ENCODE measurements at places on chromosomes 7 and 10.

- DNase-seq = no peak
These were observed 73.7 kb upstream of the ABCB5 start for GRCh38 chr7:20541608-20542349.

DNA sequence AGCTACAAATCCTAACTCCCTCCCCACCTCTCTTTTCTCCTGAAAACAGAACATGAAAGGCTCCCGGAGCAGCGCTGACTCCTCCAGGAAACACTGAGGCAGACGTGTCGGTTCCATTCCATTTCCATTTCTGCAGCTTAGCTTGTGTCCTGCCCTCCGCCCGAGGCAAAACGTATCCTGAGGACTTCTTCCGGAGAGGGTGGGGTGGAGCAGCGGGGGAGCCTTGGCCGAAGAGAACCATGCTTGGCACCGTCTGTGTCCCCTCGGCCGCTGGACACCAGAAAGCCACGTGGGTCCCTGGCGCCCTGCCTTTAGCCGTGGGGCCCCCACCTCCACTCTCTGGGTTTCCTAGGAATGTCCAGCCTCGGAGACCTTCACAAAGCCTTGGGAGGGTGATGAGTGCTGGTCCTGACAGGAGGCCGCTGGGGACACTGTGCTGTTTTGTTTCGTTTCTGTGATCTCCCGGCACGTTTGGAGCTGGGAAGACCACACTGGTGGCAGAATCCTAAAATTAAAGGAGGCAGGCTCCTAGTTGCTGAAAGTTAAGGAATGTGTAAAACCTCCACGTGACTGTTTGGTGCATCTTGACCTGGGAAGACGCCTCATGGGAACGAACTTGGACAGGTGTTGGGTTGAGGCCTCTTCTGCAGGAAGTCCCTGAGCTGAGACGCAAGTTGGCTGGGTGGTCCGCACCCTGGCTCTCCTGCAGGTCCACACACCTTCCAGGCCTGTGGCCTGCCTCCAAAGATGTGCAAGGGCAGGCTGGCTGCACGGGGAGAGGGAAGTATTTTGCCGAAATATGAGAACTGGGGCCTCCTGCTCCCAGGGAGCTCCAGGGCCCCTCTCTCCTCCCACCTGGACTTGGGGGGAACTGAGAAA, 30.4 kb downstream of the PFKFB3 start:
- DNase-seq = no peak

DNA sequence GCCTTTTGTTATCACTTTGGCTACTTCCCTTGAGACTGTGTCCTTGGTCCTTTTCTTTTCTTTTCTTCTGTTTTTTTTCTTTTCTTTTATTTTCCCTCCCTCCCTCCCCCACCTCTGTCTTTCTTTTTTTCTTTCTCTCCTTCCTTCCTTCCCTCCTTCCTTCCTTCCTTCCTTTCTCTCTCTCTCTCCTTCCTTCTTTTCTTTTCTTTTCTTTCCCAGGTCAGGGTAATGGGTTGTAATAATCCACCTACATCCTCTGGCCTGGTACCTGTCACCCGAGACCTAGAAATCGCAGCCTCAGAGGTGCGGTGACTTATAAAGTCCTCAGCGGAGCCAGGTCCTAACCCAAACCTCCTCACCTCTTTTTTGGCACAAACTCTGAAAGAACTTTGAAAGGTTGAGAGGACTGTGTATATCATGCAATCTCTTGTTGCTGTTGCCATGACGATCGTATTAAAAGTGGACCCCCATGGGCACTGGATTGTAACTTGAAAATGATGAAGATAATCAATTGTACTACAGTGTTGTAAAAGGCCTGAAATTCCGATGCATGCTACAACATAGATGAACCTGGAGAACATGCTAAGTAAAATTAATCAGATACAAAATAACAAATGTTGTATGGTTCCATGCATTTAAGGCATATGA, 140.7 kb upstream of the AGK start:
- no peak for DNase-seq

GRCh38 chr10:46052057-46052790, 6.2 kb upstream of the MSMB start:
- no peak for DNase-seq

- no peak for DNase-seq
These were observed 6.0 kb downstream of the KIF5B start for GRCh38 chr10:32050177-32050576.

GRCh38 chr7:36071605-36072004, 81.4 kb upstream of the EEPD1 start:
- DNase-seq = no peak

- DNase-seq = no peak
These were observed 204.7 kb downstream of the SEMA3D start for GRCh38 chr7:84982199-84982598.

GRCh38 chr10:92897916-92898315, 49.6 kb downstream of the EXOC6 start:
- DNase-seq = no peak

GRCh38 chr7:46494028-46494427, 573.0 kb upstream of the IGFBP3 start:
- no peak for DNase-seq

- DNase-seq = no peak
These were observed 2.2 kb downstream of the GSAP start for GRCh38 chr7:77413861-77414424.

GRCh38 chr7:47556511-47557180, 25.3 kb downstream of the TNS3 start:
- DNase-seq = no peak

GRCh38 chr10:18527687-18528086, 123.7 kb downstream of the NSUN6 start:
- DNase-seq = no peak

- DNase-seq = no peak
These were observed 43.0 kb upstream of the HECTD2 start for GRCh38 chr10:91367127-91367531.

- DNase-seq = no peak
These were observed 99.4 kb upstream of the TMEM106B start for GRCh38 chr7:12111422-12112405.

- no peak for DNase-seq
These were observed 78.9 kb downstream of the MICALL2 start for GRCh38 chr7:1380231-1380815.

DNA sequence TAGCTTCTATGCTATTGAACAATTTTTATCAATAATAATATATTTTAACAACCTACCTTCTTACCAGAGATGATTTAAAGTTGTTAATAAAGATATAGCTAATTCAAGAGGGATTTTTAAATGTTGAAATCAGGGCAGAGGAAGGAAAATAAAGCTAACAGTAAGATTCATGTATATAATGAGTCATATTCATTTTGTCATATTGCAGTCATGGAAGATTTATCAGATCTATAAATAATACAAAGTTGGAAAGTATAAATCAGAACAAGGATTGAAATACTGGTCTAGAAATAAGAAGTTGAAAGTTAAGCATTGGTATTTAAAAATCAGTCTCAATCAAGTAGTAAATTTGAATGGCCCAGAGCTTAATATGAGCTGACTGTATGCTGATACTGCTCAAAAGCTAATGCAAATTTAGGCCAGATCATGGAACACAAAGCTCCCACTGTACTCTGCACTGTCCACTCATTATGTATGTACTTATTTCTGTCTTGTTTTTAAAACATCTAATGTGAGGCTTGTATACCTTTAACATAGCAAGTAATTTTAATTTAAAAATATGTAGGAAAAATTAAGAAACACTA, 196.9 kb downstream of the ZEB1 start:
- DNase-seq = no peak

DNA sequence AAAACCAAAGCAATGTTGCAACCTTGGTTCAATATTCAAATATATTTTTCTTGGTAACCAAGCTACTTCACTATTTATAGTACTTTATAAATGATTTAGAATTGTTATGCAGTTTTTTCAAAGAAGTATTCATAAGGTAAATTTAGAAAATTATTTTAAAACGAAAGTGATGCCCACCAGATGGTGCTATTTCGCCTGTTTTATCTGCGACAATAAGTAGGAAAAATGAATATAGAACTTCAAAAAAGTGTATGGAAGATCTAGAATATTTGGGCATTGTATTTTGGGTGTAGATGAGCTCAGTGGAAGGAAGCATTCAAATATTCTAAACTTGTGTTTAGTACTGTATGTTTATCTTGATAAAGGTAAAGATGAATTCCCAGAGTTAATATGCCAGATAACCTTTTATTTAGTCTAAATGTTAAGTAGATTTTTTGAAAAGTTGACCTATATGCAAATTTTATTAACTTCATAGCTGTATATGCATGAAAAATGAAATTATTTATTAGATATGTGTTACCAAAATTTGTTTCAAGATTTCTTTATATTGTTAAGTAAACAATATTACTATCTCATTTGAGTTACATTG, 93.2 kb downstream of the ADK start:
- DNase-seq = no peak

DNA sequence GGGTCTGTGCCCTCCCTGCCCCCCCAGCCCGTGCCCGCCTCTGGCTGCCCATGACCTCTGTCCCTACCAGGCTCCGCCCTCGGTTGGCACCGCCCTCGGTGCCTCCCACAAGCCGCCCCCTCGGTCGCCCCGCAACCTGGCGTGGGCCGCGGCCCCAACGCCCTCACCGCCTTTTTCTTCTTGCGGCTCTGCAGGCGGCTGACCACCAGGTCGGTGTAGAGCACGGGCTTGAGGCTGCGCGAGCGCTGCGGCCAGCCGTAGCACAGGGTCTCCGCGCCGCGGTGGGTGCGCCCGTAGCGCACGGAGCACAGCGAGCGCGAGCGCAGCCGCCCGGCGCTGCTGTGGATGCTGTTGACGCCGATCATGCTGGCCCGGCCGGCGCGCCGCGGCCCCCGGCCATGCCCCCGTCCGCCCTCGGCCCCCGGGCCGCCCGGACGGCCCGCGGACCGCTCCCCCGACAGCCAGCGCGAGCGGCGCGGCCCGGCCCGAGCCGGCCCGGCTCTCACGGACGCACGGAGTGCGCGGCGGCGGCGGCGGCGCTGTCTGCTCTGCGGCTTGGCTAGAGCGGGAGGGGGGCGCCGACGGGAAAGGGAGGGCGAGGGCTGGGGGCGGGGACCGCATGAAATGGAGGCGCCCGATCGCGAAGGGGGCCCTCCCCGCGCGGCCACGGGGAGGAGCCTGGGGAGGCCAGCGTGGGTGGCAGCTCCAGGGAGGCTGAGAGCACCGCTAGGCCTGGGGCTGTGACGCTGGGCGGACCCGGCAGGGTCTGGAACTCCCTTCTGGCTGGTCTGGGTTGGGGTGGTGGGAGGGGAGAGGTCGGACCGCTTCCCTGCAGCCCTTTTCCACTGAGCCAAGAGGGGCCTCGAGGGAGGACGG, 9.6 kb downstream of the PSD start:
- no peak for DNase-seq

GRCh38 chr10:129511086-129511485, 44.0 kb downstream of the MGMT start:
- no peak for DNase-seq

DNA sequence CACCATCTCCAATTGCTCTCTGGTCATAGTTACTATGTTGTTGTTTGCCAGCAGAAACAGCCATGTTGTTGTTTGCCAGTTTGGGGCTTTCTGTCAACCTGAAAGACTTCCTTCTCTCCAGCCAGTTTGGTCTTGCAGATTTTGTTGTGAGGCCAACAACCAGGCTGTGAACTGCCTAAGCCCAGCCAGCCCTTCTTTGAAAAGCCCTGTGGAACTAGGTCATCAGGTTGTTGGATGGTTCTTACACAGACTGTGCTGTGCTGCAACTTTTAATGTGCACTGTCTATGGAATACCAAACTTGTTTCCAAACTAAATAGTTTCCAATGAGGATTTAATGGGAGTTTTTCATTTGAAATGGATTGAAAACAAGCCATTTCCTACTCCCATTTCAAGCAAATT, 592.7 kb upstream of the GALNT17 start:
- no peak for DNase-seq

GRCh38 chr7:39557222-39557621, 9.0 kb upstream of the YAE1 start:
- no peak for DNase-seq

GRCh38 chr10:101779544-101780186, 3.6 kb downstream of the NPM3 start:
- peak; percentile 7 for DNase-seq

DNA sequence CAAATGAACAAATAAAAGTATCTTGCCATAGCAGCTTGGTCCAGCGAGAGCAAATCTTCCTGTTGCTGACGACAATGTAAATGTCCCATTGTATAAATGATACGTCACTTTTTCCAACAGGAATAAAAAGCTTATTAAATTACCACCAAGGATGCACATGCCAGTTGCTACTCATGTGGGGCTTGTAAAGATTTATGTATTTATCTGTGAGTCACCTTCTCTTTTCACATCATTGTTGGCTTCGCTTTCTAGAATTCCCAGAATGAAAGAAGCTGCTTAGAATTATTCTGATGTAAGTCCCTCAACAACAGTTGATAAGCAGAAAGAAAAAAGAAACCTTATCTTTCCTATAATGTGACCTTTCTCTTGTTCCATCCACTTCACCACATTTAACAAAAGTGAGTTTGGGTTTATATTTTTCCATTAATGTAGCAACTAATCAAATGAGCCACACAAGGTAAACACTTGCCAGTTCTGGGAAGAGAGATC, 22.4 kb downstream of the DNAJC12 start:
- peak; percentile 71 for DNase-seq

DNA sequence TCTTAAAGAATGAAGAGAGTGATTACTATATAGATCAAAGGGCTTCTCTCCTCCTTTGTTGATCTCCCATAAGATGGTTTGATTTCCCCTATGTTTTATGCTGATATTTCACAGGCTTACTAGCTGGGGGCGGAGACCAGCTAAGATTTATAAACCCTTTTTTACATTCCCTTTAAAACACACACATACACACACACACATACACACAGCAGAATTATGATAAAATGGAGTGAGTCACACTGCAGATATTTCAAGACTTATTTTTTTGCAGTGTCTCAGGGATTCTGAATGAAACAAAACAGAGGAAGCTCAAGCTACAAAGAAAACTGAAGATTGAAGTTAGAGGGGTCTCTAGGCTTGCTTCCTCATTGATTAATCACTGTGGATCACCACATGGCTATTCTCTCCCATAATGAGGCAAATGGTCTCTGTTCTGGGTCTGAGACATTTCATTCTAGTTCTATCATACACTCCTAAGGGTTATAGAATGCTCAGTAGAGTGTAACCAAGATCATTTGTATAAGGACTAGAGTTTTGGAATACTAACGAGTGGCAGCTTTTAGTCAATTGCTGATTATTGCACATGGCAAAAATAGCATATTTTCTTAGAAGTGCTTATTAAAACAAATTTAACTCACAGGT, 18.6 kb downstream of the INA start:
- DNase-seq = no peak

- DNase-seq = no peak
These were observed 358.7 kb downstream of the PHF14 start for GRCh38 chr7:11332186-11332864.

DNA sequence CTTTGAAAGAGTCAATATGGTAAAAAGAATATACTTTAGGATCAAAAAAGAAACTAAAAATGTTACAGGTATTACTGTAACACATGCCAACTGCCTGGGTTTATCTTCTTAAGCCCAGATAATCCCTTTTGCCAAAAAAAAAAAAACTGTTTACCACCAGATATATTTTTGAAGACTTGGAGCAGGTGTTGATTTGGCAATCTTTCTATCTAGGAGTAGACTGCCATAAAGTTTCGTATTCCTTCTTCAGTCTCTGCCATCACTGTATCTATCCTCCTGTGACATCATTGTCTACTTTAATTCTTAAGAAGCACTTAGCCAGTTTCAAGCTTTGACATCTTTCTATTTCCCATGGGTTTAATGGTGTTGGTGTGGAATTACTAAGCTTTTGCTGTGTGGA, 161.0 kb downstream of the ST7 start:
- DNase-seq = no peak

GRCh38 chr10:4526311-4526731, 299.7 kb upstream of the AKR1E2 start:
- DNase-seq = no peak
